Caco-2 (cell line): ENCODE measurements at places on chromosomes 7 and 10. TPM values are rescaled to one million over a fixed set of nuclear protein-coding genes. Genes with fewer than 3 reads are reported as not detected.

CLDN4 gene
- 249 TPM in 2 replicates for total RNA-seq

MARVELD1 gene
- total RNA-seq = 19.6 and 22.6 TPM in 2 replicates

SLC16A9 gene
- 0.26 and 0.45 TPM in 2 replicates for total RNA-seq

NPC1L1 gene
- 5.9 and 6.5 TPM in 2 replicates for total RNA-seq

ANKRD22 gene
- not detected in 2 replicates for total RNA-seq

OR2A5 gene
- not detected in 2 replicates for total RNA-seq

CUBN gene
- 4.6 and 4.8 TPM in 2 replicates for total RNA-seq

CCM2 gene
- 28.1 and 28.2 TPM in 2 replicates for total RNA-seq

DAGLB gene
- 25.8 and 32.6 TPM in 2 replicates for total RNA-seq

MKI67 gene
- 111 and 128 TPM in 2 replicates for total RNA-seq

SSC4D gene
- total RNA-seq = 1.1 and 1.6 TPM in 2 replicates

TSPAN12 gene
- total RNA-seq = 2.9 and 4.1 TPM in 2 replicates

ZNF518A gene
- total RNA-seq = 47.2 TPM in 2 replicates

TLX1 gene
- total RNA-seq = 1.9 and 2.3 TPM in 2 replicates

IL2RA gene
- not detected in 2 replicates for total RNA-seq

CACNA2D1 gene
- total RNA-seq = not detected in 2 replicates

MALRD1 gene
- total RNA-seq = 8.2 and 9.8 TPM in 2 replicates

NKX1-2 gene
- total RNA-seq = 2.0 and 2.8 TPM in 2 replicates

NXPH1 gene
- 1.2 and 3.1 TPM in 2 replicates for total RNA-seq

SPDYE11 gene
- total RNA-seq = not detected in 2 replicates

BAG3 gene
- total RNA-seq = 30.7 and 31.6 TPM in 2 replicates

GNB2 gene
- 200 and 216 TPM in 2 replicates for total RNA-seq

NUPR2 gene
- total RNA-seq = not detected in 2 replicates

CALML5 gene
- total RNA-seq = not detected in 2 replicates

ATG9B gene
- 4.3 and 4.8 TPM in 2 replicates for total RNA-seq

PON3 gene
- 13.4 and 15.0 TPM in 2 replicates for total RNA-seq

ZNF467 gene
- total RNA-seq = 1.1 and 1.7 TPM in 2 replicates

OR6V1 gene
- total RNA-seq = not detected in 2 replicates
